Effector memory CD8-positive, alpha-beta T cell (primary cell): ENCODE measurements at places on chromosomes 3 and 15.

DNA sequence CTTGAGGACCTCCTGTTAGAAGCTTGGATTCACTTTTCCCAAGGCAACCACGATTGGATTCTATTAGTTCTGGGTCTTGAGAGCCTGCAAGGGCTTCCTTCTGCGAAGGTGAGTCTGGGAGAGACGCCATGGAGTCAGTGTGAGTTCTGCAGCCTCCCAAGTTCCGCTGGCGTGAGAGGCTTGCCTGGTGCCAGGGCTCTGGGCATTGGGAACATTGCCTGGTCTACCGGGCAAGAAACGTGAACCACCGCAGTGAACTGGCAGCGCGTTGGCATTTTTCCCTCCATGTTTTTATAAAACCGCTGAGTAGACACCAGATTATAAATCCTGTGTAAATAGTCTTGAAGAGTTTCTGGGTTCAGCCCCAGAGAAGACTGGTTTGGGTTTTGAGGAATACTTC is 160.9 kb downstream of the IGF1R start:
- no peak for DNase-seq

DNA sequence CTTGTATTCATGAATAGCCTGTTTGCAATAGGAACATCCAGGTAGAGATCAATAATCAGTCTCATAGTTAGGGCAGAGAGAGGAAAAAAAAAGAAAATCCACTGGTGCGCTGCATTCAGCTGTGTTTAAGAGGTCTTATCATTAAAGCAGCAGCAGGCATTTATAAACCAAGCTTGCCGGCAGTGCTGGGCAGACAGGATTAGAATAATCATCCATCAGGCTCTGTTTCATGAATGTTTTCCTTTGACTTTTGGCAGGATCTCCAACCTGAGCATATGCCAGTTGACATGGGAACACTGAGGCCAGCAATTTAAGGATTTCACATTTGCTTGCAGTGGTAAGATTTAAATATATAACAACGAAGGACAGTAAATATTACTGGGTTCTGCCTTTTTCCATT is 305.2 kb upstream of the SEMA6D start:
- DNase-seq: no peak

- no peak for DNase-seq
Observed at GRCh38 chr3:13670292-13670691, 121.4 kb downstream of the FBLN2 start.

DNA sequence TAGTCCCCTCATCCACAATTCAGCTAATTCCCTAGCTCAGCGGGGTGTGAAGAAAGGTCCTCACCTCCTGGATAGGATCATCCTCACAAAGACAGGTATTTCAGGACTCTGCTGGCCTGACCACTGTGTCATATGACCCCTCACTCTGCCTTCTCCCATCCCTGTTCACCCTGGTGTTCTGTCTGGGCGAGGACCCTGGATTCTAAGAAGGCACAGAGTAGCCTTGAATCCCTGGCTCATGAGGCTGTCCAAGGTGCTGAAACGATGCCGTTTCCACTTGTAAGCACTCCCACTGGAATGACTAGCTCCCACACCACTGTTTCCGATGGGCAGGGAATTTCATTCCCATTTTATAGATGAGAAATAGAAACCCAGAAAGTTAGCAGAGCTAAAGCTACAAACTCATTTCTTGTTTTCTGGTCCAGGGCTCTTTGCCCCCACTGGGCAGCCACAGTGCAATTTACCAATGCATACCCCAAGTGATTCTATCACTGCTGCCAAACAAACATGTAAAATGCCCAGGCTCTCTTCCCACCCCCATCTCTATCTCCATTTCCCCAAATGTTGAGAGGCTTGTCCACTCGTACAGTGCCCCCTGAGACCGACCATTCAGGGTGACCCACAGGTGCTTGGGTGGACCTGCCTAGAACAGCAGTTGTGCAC is 83.2 kb downstream of the RAB11A start:
- DNase-seq: no peak

GRCh38 chr15:78420220-78420619 is 17.8 kb upstream of the IREB2 start:
- no peak for DNase-seq

DNA sequence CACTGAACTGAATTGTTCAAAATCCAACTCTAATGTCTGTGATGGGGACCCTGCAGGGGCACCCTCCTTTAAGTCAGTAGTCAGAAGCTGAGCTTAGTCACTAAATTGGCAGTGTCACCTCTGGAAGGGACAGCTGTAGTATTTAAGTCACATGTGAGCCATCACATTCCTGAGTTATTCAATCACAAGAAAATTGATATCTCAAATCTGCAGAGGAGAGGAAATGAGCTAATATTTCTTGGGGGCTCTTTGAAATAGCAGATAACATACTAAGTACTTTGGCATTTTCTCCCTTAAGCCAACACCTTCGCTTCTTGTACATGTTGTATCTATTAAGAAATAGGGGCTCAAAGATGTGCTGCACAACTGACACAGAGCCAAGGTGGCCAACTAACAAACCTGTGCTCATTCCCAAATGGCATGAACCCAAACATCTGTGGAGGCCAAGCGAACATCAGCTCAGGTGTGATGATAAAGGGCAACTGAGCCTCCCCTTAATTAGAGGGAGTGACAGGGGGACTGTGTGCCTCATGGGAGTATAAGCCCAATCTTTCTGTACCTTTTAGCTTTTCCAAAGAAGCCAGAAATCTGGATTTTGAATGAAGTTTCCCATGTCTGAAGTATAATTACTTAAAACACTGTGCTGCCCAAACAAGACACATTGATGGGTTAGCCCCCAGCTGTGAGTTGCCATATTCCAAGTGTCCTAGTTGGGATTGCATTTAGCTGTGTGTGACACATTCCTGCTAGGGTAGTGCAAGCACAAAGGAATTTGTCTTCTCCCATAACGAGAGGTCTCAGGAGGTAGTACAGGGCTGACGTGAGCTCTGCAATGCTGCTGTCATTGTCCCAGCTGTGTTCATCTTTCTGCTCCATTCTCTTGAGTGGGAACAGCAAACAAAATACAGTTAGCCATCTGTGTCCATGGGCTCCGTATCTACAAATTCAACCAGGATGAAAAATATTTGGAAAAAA is 63.3 kb downstream of the ABHD5 start:
- DNase-seq: no peak

GRCh38 chr3:66456711-66457173 is 44.1 kb downstream of the LRIG1 start:
- DNase-seq: peak; percentile 9

DNA sequence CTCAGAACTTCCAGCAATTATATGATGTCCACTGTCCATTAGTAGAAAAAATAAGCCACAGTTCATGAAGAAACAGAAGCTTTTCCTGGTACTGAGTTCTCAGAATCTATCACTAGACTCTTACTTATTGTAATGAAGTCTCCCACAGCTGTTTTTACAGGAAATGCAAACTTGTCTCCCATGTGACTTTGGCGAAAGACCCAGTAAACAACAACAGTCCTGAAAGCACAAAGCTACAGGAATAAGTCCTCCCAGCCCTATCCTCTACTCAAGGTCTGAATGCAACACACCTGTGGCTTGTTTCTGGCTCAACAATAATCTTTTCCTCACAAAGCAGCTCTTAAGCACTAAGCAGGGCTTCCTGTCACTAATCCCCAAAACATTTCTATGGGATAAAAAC is 55.9 kb downstream of the EOMES start:
- no peak for DNase-seq

- DNase-seq: no peak
Observed at GRCh38 chr3:59425371-59425770, 375.5 kb upstream of the CFAP20DC start.

DNA sequence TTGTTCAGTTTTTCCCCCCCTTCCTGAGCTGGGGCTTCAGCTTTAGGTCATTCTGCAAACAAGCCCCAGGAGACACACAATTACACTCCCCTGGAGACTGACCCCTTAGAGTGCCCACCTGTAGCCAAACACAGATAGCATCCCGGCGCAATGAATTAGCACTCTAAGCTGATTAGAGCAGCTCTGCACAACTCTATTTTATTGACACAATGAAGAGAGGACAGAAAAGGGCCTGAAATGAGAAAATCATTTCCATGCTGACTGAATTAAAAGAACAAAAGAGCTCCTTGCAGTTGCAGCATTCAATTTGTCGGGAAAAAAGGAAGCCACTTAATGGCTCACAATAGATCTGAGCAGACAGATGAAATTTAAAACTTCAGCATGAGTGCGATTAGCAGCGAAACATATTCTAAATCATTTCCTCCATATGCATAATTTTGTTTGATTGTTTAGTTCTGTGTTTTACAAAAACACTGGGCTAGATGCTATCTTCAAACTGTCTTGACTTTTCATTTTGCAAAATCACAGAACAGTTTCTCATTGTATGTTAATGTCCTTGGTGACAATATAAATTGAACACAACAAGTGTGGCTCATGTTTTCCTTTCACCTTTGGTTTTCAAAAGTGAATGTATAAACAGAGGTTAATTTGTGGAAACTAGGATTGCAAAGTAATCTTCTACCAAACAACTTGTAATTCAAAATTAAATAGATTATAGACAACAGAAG is 308.6 kb downstream of the MECOM start:
- no peak for DNase-seq

DNA sequence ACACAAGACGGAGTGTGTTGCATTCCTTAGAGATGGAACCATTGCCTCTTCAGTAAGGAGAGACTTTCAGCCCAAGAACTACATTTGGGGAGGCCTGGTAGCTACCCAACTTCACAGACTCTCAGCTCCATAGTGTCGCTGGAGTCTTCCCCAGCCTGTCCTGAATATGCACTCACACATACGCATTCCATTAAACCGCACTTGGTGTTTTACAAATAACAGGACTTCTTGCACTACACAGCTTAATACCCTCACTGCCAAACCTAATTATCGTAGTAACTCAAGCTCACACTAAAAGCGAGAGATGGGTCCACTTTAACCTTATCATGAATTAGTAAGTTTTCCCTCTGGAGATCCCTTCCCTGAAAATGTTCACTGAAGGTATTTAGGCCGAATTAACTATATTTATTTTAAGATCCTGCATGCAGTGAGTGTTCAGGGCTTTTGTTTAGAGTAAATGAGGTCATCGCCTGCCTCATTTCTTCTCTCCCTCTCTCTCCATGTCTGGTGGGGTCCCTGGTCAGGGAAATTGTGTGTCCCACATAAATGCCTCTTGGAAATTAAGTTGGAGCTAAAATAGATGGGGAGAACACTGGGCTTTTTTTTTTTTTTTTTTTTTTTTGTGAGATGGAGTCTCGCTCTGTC is 171.9 kb downstream of the FAM43A start:
- no peak for DNase-seq

DNA sequence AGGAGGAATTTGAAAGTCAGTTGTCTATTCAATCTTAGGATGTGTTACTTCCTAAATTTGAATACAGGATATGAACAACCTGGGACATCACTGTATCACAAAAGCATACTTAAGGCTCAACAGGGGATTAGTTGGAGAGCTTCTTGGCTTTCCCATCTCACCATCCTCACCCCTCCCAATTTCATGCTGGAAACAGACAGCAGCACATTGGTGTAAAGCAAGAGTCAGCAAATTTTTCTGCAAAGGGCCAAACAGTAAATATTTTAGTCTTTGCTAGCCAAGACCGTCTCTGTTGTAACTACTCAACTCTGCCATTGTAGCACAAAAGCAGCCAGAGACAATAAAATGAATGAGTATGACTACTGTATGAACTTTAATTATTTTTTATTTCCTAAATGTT is 94.9 kb downstream of the ERC2 start:
- no peak for DNase-seq

DNA sequence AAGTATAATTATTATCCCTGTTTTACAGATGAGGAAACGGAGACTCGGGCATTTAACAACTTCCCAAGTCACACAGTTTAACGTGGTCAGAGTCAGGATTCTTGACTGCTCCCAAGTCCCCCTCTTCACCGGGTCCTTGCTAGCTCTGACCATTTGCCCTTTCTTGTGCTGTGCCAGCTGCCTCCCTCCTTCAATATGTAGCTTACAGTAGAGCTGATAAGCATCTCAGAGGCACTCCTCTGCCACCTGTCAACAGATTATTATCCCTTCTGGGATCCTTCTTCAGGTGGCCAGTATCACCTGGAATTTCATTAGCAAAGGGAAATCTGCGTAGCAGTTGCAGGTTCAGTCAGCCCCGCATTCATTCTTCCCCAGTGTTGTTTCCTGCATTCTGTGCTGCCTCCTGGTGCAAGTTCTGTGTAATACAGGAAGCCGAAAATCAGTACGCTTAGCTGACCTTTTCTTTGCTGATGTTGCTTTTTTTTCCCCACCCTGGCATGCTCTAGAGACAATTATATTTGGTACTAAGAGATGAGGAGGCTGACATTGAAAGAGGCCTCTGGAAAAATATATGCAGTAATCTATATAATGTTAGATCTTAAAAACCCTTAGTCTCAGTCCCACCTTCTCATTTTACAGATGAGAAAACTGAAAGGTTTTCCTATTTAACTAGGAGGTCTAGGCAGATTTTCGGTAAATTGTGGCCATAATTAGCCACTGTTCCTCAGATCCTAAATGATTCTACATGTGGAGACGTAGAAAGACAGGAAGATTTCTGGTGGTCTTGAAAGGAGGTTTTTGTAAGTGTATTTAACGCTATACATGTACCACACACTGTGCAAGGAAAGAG is 24.8 kb downstream of the TMOD2 start:
- peak; percentile 42 for DNase-seq

GRCh38 chr3:147940405-147941193 is 531.4 kb downstream of the ZIC1 start:
- no peak for DNase-seq

DNA sequence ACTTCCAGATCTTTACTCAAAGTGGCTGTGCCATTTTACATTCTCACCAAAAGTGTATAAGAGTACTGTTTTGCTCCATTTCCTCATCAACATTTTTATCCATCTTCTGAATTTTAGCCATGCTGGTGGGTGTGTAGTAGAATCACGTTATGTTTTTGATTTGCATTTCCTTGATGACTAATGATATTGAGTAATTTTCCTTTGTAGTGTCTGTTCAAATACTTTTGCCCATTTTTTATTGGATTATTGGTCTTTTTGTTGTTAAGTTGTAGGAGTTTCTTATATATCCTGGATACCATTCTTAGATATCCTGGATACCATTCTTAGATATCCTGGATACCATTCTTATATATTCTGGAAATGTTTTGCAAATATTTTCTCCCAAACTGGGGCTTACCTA is 344.9 kb downstream of the LRRC3B start:
- no peak for DNase-seq

GRCh38 chr3:129617381-129618185 is 11.1 kb upstream of the PLXND1 start:
- DNase-seq: no peak

DNA sequence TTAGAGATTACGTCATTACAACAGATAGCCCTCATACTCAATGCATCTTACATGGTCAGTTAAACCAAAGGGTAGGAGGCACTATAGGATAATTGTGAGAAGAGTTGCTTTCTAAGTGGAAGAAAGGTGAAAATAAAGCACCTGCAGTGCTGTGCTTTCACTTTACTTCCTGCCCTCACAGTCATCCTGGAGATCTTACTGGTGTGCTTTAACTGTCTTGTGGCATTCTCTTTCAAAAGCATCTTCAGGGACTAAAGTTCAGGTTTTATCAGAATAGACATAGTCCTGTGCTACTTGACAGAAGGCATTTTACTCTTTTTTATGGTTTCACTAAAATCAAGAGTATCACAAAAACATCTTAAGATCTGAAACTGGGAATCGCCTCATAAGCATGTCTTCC is 286.6 kb downstream of the ZBTB20 start:
- no peak for DNase-seq
